ENCODE measurements at places on chromosomes 16 and 17.

DNA sequence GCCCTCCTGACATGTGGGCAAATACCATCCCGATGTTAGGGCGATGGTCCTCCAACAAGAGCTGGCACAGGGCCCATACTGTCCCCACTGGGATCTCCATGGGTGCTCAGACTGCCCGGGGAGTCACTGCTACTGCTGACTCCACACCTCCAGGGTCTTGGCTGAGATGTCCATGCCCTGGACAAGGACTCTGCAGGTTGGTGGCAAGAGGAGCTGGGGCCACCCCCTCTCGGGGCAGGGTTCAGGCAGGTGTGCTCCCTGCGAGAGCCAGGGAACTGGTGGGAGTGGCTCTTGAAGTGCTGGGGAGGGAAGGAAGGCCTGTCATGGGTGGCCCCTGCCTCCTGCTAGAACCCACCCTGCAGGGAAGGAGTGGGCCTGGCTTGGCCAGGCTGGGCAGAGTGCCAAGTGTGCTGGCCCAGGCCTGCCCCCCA lies 6.4 kb downstream of the CASKIN2 start:
- no peak for DNase-seq

- DNase-seq, result no peak
Observed at GRCh38 chr16:7319514-7319913, 13.1 kb upstream of the RBFOX1 start.

DNA sequence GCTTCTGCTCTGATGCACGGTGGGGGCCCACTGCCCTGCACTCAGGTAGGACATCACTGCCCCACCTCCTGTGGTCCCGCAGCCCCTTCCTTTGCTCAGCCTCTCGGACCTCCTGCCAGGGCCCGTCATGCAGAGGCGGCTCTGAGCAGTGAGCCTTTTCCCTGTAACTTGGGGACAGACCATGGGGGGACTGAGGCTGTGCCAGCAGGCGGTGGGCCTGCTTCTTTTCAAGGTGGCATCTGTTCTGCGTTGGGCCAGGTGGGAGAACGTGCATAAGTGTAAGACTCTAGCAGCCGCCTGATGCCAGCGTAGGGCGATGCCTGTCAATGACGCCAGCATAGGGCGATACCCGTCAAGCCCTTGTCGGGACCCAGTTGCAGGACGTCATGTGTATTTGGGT lies 40.3 kb upstream of the ZNF469 start:
- no peak for DNase-seq

DNA sequence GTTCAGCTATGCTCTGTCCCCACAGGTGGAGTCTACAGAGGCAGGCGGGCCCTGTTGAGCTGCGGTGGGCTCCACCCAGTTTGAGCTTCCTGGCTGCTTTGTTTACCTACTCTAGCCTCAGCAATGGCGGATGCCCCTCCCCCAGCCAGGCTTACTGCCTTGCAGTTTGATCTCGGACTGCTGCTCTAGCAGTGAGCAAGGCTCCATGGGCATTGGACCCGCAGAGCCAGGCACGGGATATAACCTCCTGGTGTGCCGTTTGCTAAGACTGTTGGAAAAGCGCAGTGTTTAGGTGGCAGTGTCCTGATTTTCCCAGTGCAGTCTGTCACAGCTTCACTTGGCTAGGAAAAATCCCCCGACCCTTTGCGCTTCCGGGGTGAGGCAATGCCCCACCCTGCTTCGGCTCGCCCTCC lies 89.1 kb downstream of the BCAS3 start:
- DNase-seq, result no peak

DNA sequence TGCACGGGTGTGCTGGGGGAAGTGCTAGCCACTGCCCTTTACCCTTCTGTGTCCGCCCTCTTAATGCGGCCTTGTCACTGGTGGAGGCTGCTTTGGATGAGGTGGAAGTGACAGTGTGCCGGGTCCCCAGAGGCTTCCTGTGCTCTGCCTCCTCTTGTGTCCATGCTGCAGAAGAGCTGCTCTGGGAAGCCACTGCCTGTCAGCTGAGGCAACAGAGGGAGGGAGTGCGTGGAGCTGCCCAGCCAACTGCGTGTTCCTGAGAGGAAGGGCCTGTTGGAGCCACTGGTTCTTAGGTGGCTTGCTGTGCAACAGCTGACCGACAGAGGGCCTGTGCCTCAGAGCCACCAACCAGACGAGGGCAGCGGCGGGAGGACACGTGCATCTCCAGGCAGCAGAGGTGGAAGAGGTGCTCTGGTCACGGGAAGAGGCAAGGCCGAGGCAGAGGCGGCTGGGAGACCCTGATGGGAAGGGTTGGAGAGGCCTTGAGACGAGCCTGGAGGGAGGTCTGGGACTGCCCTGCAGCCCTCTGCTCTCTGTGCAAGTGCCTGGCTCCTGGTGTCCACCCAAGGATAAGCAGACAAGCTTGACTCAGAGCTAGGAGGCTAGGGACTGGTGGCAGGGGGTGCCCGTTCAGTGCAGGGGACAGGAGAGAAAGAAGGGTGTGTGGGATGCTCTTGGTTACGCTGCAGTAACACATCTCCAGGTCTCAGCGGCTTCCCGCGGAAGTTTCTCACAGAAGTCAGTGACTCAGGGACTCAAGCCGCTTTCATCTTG lies 25.4 kb downstream of the B9D1 start:
- no peak for DNase-seq

- no peak for DNase-seq
Observed at GRCh38 chr17:40722241-40722640, 18.7 kb upstream of the KRT24 start.

- DNase-seq, result no peak
Observed at GRCh38 chr17:73639322-73639721, 4.9 kb downstream of the SDK2 start.

GRCh38 chr17:7280519-7281073 lies 922 bp upstream of the SLC2A4 start:
- DNase-seq, result peak; percentile 82

- no peak for DNase-seq
Observed at GRCh38 chr17:81165246-81166032, at the start of gene PVALEF. Gene PVALEF, plus strand, starts transcription at chr17:81165507. Its CDS starts 15,720 bp downstream, at chr17:81181227.

- DNase-seq, result no peak
Observed at GRCh38 chr17:77140878-77141767, at the start of gene SEC14L1. Gene SEC14L1, plus strand, starts transcription at chr17:77140969. Its CDS starts 2,628 bp downstream, at chr17:77143597.

- DNase-seq, result no peak
Observed at GRCh38 chr16:68064791-68065365, 20.3 kb upstream of the NFATC3 start.

DNA sequence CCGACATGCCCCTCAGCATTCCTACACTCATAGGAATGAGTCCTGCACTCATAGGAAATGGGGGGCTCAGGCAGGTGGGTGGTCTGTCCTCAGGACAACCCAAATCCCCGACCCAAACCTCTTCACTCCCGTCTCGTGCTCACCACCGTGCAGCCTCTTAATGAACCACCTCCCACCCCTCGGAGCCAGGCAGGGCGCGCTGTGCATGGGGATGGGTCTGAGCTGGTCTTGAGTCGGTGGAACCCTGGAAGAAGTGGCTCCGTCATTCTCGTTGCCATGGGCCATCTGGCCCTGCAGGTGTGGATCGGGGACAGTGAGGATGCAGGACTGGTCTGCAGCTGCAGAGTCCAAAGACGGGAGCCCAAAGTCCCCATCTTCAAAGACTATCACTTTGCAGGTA lies 6.4 kb upstream of the RAB40B start:
- no peak for DNase-seq

DNA sequence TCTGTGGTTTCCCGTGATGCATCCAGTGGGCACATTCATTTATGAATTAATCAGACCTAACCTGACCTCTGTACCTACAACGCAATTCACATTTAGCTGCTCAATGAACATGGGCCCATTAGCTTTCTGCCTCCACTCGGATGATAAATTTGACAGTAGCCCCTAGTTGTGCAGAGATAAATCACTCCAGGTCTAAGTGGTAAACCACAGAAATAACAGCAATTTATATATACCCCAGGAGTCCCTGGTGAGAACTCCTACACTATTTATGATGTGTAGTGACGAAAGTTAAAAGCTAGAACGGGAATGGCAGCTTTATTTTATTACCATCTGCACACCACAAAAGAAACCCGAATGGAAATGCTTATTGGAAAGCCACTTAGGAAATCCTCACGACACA lies 371.5 kb downstream of the HAPSTR1 start:
- no peak for DNase-seq

DNA sequence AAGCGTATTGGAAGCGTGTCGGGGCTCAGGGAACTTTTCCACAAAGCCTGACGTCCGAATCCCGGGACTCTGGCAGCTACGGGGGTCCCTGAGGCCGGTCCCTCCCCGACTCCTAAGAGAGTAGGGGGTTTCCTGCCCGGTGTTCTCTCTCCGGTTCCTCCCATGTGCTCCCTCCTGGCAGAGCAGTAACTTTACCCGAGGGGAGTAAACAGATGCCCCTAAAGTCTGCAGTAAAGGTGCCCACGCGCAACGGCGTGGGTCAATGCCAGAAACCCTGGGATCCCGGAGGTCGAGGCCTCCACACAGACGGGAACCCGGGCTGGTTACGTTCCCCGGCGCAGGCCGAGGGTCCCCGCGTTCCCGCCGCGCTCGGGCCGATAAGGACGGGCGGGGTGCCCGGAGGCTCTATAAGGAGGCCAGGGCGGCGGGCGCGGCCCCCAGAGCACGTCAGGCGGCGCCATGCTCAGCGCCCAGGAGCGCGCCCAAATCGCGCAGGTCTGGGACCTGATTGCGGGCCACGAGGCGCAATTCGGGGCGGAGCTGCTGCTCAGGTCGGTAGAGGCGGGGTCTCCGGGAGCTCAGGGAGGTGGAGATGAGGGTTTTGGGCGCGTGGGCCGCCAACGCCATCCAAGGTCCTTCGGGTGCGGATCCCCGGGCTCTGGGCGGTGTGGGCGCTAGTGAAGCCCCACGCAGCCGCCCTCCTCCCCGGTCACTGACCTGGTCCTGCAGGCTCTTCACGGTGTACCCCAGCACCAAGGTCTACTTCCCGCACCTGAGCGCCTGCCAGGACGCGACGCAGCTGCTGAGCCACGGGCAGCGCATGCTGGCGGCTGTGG lies at the start of gene HBM:
Gene HBM, plus strand, starts transcription at position 440 of the 836 bp plus-strand sequence. Its CDS starts 20 bp downstream, at position 460.
- no peak for DNase-seq

DNA sequence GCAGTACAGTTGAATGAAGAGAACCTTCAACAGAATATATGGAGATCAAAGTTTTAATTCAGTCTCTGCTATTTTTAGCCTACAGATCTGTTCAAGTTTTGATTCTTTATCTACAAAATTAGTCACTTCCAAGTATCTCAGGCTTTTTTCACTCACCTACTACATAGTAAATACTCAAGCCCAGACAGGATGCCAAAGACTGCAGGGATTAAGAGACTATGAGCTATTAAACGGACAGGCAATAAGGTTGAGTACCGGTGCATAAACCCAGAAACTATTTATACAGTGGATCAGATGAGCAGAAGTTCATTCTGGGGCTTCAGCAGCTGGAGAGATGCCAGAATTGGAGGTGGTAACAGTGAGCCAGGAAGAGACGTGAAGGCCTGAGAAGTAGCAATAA lies 18.7 kb upstream of the OR3A1 start:
- DNase-seq, result no peak

DNA sequence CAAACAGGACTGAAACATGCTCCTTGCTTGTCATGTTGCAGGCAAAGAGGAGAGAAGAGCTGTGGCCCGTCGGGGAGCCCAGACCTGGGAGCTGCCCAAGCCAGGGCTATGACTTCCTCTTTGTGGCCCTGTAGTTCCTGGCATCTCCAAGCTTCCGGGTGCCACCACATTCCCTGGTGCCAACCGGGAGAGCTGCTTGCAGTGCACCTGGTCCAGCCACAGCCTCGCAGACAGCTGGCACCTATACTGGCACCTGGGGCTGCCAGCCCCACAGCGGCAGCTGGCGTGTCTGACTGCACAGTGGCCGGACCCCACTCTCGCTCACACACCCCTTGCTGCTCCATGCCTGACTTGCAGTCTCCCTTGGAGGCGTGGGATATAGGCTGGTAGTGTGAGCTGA lies 37.1 kb upstream of the FOXJ1 start:
- no peak for DNase-seq

- DNase-seq, result no peak
Observed at GRCh38 chr16:22324787-22325597, 27.8 kb downstream of the POLR3E start.

- no peak for DNase-seq
Observed at GRCh38 chr16:12217341-12217740, 240.8 kb downstream of the SNX29 start.

GRCh38 chr16:67000384-67001351 lies 12.3 kb downstream of the CES4A start:
- DNase-seq, result no peak

DNA sequence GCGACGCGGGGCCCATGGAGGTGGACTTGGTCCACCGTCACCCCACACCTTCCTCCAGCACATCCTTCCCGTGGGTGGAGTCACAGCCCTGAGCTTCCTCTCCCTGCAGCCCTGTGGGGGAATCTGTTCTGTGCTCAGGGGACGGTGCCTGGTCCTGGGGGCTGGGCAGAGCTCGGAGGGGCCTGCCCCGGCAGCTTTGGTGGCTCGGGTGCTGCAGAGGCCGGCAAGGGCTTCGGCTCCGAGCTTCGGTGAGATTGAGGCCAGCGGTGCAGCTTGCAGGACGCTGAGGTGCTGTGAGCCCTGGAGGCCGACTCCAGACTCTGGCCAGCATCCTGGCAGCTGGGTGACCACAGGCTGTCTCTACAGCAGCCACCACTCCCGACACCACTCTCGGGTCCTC lies 36.4 kb downstream of the METRNL start:
- no peak for DNase-seq

GRCh38 chr16:19098173-19098572 lies 15.6 kb upstream of the ITPRIPL2 start:
- no peak for DNase-seq

DNA sequence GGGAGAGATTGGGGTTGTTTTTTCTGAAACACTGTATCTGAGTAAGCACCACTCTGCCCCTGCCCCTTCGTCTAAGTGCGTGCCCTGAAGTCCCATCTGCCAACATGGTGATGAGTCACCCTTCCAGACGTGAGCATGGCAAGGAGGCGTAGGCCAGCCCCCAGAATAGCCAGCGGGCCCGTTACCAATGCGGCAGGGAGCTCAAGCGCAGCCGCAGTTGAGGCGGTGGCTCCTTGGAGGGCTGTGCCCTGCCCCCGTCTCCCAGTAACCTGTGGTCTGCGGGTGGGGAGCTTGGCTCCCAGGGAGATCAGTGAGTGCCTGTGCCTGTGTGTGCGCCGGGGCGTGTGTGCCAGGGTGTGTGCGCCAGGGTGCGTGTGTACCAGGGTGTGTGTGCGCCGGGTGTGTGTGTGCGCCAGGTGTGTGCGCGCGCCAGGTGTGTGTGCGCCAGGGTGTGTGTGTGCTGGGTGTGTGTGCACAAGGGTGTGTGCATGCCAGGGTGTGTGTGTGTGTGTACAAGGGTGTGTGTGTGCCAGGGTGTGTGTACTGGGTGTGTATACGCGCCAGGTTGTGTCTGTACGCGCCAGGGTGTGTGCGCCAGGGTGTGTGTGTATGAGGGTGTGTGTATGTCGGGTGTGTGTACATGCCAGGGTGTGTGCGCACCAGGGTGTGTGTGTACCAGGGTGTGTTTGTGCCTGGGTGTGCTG lies 98.6 kb upstream of the CHMP6 start:
- DNase-seq, result no peak

- no peak for DNase-seq
Observed at GRCh38 chr16:16120044-16120381, 103.3 kb downstream of the ABCC6 start.

GRCh38 chr17:3512505-3513171 lies 36.8 kb downstream of the ASPA start:
- DNase-seq, result no peak

GRCh38 chr17:48067245-48067644 lies 19.1 kb downstream of the NFE2L1 start:
- DNase-seq, result no peak

Measured in renal pelvis (tissue), 12 donors.